ENCODE measurements at places on chromosomes 5 and 9.
A peak's percentile ranks its signal among the peaks of the same experiment; 100 is the strongest.

- DNase-seq, result no peak
Measured at GRCh38 chr9:114080773-114081440, 2.8 kb upstream of the AMBP start.

GRCh38 chr9:15475923-15476536 lies 34.7 kb downstream of the PSIP1 start:
- DNase-seq, result no peak

GRCh38 chr5:142998316-142999020 lies 228.3 kb downstream of the ARHGAP26 start:
- DNase-seq, result no peak

DNA sequence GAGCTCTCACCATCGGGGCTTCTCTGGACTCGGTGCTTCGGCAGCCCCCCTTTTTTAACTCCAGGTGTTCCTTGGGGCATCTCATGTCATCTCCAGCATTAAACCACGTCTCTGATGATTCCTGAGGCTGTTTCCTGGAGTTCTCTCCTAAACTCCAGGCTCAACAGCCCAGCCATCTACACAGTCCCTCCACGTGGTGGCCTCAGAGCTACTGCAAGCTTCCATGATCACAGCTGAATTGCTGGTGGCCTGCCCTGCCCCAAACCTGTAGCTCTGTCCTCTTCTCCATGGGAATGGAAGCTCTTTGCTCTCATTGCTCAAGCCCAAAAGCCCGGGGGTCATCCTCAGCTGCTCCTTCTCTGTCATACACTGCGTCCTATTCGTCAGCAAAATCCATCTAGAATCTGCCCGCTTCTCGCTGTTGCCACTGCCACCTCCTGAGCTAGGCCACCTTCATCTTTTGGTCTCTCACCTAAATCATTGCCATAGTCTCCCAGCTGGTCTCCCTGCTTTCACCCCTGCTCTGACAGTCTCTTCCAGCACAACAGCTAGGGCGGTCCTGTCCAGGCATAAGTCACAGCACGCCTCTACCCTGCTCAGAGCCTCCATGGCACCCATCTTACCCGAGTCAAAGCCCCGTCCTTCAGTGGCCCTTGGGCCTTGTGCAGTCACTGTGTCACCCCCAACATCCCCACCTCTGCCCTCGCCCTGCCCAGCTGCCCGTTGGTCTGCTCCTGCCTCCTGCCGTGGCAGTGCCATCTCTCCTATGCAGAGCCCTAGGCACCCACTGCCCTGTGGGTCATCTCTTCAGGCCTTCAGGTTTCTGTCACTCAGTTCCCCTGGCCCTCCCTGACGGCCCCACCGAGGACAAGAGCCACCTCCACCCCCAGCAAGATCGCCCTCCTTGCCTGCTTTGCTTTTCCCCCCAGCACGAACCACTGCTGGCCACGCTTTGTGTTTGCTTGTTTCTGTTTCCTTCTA lies 6.4 kb downstream of the B4GALT7 start:
- DNase-seq, result no peak

- DNase-seq, result no peak
Measured at GRCh38 chr9:128642675-128643245, 13.9 kb downstream of the DYNC2I2 start.

- DNase-seq, result peak; percentile 51
Measured at GRCh38 chr5:103840600-103840999, 278.0 kb upstream of the NUDT12 start.

- no peak for DNase-seq
Measured at GRCh38 chr5:66945389-66946349, 250.9 kb downstream of the CD180 start.

DNA sequence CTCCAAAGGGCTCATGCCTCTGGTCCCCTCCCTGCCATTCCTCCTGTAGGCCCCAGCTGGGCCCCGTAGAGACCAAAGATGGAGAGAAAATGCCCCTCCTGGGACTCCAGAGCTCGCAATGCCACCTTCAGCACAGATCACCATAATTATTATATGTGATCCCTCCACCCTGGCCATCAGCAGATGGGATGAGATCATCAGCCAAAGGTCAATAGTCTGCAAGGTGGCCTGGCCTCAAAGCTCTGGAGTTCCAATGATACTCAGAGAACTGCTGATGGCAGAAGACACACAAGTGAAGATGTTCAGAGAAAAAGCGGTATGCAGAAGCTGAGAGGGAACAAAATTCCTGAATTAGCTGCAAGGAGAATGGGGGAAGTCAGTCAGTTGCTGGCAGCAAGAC lies 5.0 kb downstream of the RPP25L start:
- no peak for DNase-seq

DNA sequence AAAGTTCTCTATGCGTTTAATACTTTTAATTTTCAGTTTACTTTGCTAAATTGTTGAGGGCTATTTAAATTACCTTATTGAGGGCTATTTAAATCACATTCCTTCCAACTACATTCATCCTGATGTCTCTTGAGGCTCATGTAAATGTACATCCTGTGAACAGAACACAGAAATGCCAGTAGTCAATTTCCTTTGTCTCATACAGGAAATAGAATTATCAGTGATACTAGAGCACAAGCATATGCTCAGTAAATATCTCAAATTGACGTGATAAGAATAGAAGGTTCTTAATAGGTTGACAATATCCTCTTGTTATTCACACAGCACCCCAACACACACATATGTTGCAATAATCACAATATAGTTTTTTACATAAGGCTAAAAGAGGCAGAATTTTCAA lies 449.0 kb downstream of the CYLC2 start:
- no peak for DNase-seq

- DNase-seq, result no peak
Measured at GRCh38 chr5:146890731-146891440, 12.3 kb upstream of the PPP2R2B start.

DNA sequence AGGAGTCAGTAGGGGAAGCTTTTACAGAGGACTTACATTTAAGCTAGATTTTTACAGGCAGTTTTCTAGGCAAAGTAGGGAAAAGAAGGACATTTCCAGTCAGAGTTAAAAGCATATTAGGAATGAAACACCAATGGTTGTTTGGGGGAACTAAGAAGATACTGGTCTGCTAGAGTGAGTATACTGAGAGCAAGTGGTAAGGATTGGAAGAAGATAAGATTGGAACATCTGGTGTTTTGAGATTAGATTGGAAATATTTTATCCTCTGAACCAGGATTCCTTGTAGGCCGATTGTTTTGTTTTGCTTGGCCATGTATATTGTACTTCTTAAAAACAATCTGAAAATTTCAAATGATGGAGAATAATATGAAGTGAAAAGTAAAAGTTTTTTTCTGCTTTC lies 7.7 kb downstream of the FBXO38 start:
- no peak for DNase-seq

DNA sequence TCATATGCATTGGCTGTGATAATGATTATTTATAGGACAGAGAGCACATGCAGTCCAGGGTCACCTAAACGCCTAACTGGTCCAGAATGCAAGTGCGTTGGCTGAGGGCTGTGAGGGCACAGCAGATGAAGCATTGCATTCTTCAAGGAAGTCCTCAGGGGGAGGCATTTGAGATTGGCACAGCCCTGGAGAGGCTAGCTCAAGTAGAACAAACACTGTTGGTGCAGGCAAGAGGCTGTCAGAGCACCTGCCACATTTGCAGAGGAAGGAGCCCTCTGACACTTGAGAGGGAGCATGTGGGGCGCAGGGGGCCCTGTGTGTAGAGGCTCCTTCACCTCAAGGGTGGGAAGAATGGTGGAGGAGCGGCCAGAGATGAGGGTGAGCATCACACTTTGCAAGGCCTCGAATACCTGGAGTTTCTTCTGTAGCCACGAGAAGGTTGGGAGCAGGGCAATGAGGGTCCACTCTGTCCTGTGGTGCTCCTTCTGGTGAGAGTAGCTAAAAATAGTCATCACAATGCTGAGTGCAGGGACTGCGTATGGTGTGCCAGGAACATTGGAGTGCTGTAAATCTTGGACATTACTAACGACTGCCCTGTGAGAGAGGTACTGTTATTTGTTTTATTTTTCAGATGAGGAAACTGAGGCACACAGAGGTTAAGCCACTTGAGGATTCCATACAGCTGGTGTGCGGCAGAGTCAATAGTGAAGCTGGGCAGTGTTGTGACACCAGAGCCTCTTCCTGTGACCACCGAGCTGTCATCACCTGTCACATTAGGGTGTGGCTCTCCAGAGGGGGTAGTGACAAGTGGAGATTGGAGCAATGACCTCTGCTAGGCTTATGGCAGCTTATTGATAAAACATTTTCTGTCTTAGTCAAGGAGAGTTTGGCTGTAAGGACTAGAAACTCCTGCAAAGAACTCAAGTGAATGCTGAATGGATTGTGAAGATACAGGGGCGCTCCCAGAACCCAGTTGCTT lies 100.2 kb downstream of the PIP5K1B start:
- no peak for DNase-seq

DNA sequence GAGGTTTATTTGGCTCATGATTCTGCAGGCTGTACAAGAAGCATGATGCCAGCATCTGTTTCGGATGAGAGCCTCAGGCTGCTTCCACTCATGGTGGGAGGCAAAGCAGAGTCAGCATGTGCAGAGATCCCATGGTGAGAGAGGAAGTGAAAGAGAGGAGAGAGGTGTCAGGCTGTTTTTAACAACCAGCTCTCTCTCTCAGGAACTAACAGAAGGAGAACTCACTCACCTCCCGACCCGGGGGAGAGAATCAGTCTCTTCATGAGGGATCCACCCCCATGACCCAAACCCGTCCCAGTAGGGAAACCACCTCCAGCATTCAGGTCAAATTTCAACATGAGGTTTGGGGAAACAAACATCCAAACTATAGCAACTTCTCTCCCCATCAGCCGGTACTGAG lies 187.7 kb downstream of the ENC1 start:
- DNase-seq, result no peak

- DNase-seq, result peak; percentile 72
Measured at GRCh38 chr5:65874241-65874640, 52.1 kb upstream of the ERBIN start.

DNA sequence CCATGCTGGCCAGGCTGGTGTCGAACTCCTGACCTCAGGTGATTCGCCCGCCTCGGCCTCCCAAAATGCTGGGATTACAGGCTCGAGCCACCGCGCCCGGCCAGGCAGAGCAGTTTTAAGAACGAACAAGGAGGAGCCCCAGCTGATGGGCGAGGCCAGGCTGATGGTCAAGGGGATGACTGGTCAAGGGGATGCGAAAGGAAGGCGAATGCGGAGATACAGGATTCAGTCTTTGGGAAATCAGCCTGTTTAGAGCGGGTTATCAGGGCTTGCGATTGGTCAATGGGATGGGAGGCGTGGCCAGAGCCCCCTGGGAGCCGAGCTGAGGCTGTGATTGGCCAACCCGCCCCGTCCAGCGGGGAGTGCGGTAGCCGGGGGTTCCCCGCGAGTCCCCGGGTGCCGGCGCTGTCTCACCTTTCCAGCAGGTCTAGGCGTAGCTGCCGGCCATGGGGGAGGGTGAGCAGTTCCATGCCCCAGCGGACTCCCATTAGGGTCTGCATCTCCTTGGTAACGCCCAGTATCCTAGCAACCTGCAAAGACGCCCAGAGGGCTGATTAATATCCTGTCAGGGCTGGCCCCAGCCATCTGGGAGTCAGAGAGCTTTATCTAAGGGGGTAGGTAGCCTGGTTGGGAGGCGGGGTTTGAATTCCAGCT lies 7.5 kb upstream of the TOR2A start:
- peak; percentile 48 for DNase-seq

- peak; percentile 62 for DNase-seq
Measured at GRCh38 chr9:131722255-131722654, 17.6 kb downstream of the RAPGEF1 start.

DNA sequence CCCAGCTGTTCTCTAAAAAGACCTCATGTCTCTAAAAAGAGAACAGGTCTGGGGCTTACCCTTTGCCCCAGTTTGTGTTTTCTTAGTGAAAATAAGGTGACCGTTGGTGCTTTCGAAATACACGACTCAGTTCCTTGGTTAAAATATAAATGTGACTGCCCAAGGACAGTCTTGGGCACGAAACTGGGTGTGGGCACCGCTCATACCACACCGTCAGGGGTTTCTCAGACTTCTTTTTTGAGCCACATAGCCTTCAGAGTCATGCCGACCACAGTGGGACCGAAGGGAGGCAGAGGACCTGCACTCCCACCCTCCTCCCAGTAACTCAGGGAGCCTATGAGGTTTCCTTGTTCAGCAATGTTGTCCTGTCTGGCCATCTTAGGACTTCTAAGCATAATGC lies 6.5 kb downstream of the SNX18 start:
- DNase-seq, result peak; percentile 24

GRCh38 chr5:32810804-32811203 lies 99.7 kb downstream of the NPR3 start:
- peak; percentile 90 for DNase-seq

GRCh38 chr5:118808441-118808840 lies 179.9 kb downstream of the DTWD2 start:
- DNase-seq, result no peak

DNA sequence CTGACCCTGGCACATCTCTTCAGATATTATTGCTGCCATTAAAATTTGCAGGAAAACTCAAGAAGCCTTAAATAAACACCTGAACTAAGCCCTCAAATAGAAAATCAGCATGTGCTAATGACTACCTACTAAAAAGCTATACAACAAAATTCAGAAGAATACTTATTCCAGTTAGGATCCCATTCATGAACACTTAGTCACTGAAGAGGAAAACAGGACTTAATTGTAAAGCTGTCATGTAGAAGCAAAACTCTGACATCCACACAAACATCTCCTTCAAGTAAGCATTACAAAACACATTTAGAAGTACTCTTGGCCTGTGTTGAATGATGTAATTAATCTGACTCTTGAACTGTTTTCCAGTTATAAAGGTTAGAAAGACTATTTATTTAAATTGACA lies 19.9 kb downstream of the ELL2 start:
- no peak for DNase-seq

DNA sequence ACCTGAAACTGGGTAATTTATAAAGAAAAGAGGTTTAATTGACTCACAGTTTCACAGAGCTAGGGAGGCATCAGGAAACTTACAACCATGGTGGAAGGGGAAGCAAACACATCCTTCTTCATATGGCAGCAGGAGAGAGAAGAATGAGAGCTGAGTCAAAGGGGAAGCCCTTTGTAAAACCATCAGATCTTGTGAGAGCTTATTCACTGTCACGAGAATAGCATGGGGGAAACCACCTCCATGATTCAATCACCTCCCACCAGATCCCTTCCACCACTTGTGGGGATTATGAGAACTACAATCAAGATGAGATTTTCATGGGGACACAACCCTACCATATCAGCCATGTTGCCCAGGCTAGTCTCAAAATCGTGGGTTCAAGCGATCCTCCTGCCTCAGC lies 143.4 kb downstream of the FGF18 start:
- DNase-seq, result peak; percentile 29

DNA sequence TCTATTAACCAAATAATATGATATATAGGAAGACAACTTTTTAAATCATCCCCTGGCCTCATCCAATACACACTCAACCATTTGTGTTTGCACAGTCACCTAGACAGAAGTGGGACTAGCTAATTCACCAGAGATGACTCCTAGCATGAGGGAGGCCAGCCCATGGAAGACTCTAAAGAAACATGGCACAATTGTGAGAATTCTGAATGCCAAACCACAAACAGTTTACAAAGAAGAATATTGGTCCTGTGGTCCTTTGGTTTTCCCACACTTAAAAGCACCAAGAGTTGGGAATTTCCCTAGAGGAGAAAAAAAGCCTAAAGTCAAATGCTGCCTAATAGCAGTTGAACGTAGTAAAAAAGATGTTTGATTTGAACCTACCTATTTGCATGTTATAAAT lies 609.9 kb downstream of the ACTL7B start:
- DNase-seq, result no peak

- peak; percentile 87 for DNase-seq
Measured at GRCh38 chr5:10704949-10705621, 55.9 kb downstream of the DAP start.
